ENCODE measurements at places on chromosomes 3 and 15.

DNA sequence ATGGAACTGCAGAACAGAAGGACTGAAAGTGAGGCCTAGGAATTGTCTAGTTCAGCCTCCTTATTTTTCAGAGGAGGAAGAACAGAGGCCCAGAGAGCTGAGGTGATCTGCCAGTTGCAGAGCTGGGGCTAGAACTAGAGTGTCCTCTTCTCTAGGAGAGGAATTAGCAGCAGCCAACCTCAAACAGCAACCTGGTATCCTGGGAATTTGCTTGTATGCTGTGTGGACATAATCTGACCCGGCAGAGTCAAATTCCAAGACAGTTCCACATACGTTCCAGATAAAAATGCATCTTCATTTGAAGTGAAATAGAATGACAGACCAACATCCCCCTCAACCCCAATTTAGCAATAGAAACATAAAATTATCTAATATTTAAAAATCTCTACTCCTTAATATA, 13.5 kb upstream of the TSC22D2 start:
- DNase-seq = no peak

GRCh38 chr15:83306561-83306960, 22.1 kb upstream of the BNC1 start:
- DNase-seq = no peak

- DNase-seq = no peak
Measured at GRCh38 chr3:32278714-32279113, 40.2 kb downstream of the CMTM8 start.

DNA sequence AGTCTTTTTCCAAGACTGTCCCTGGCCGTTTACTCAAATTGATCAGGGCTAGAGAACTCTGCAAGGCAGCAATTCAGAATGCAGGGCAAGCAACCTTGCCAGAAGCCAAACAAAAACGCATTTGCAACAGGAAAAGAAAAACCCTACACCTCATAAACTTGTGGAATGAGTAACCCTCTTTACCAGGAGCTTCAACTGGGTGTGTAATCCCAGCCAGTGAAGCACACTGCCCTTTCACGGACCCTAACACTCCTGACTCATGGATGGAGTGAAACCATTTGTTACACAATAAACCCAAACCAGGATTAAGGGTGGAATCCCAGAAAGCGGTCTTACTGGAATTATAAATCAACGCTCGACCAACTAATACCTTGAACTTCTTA, 14.8 kb upstream of the LDHAL6B start:
- DNase-seq = no peak

DNA sequence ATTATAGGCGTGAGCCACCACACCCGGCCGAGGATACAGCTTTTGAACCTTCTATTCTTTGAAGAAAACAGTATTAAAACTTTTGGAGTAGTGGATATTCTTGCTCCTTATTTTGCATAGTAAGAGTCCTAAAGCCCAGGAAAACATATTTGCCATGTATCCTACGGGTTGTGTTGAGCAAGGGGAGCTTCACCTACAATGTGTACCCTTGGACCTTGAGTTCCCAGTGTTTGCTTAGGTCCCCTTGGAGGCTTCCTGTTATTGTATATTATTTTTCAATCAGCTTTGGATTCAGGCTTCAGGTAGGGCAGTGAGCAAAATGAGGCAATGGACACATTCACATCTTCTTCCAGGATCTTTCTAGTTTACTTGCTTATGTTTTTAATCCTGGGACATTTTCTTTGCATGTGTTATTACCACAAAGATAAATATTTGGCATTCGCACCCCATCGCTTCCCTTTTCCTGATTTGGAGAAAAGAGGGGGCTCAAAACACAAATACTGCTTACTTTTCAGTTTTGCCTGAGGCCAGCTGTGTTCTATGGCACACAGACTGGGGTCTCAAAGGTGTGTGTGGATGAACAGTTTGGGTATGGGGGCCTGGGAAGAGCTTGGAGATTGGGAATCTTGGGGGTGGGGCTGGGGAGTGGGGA, 88.7 kb downstream of the FNDC3B start:
- DNase-seq = no peak

DNA sequence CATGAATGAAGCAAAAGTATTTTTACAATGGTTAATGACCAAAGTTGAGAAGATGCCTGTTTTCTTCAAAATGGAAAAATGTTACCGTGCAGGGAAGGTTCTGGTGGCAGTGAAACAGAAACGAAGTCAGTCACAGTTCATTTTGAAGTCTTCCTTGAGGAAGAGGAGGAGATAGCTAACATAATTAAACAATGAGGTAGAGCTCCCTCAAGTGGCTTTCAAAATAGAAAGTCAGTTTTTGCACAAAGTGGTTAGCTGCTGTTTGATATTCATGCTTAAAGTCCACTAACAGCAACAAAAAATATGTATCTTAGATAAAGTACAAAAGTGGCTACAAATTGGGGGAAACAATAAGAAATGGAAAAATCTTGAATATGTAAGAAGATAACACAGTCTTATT, 87.3 kb downstream of the TFG start:
- no peak for DNase-seq

GRCh38 chr3:119402791-119403190, 60.6 kb downstream of the TMEM39A start:
- DNase-seq = no peak

- no peak for DNase-seq
Measured at GRCh38 chr3:125207949-125208568, 4.5 kb downstream of the SLC12A8 start.

DNA sequence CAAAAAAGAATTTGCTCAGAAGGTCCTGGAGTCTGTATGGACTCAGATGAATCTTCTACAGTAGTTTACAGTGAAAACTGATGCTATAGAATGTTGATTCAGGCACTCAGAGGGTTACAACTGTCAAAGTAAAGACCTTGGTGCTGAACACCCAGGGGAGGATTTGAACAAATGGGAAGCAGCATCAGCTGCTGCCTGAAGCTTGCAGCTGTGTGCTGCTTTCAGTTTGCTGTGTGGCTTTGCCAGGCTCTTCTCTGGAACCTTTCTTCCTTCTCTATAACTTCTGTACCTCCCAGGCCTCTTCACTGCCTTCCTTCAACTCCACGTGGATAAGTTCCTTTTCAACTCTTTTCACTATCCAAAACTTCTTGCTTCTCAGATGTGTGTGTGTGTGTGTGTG, 214.2 kb downstream of the GRM7 start:
- DNase-seq = no peak

GRCh38 chr3:132290833-132291232, 26.4 kb upstream of the ACP3 start:
- DNase-seq = no peak

GRCh38 chr3:66817951-66818557, 180.1 kb upstream of the KBTBD8 start:
- no peak for DNase-seq

DNA sequence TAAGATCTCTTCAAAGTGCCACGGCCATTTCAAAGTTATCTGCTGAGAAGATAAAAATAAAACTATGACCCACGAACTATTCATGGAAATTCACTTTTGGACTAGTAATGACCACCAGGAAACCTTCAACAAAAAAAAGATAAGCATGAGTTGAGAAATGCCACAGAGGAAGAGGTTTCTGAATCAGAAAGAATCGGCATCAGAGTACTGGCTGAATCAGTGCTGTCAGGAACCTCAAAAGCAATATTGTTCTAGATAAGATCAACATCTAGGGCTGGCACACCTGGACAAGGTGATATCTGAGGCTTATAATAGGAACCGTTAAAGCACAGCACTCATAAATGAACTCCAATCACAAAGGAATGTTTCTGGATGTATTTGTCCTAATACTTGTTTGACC, 72.7 kb downstream of the PEAK1 start:
- no peak for DNase-seq

GRCh38 chr3:99878005-99878404, 60.3 kb downstream of the CMSS1 start:
- DNase-seq = no peak

GRCh38 chr3:128554100-128554464, 61.1 kb upstream of the GATA2 start:
- DNase-seq = no peak

DNA sequence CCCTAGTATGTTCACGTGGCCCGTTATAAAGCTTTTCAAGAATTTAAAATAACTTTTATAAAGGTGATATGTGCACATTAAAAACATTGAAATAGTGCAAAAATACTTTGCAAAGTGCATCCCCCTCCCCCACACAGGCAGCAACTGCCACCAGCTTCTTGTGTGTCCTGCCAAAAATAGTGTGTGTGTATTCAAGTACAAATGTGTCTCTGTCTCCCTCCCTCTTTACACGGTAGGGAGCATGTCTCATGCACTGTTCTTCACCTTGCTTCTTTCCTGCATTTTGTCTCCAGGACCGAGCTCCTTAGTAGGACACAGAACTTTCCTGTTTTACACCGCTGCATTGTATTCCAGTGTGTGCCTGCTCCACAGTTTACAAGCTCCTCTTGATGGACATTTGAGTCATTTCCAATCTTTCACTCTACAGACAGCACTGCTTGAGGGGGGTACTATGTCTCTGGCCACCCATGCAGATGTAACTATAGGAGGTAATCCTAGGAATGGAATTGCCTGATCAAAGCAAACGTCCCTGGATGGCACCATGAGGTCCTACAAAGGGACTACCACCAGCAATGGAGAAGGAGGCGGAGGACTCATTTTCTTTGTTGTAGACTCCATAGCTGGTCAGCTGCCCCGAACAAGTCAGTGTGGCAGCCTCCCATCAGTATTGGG, 52.4 kb downstream of the SLC6A6 start:
- no peak for DNase-seq

GRCh38 chr15:65392368-65392767, 14.6 kb upstream of the IGDCC3 start:
- no peak for DNase-seq

DNA sequence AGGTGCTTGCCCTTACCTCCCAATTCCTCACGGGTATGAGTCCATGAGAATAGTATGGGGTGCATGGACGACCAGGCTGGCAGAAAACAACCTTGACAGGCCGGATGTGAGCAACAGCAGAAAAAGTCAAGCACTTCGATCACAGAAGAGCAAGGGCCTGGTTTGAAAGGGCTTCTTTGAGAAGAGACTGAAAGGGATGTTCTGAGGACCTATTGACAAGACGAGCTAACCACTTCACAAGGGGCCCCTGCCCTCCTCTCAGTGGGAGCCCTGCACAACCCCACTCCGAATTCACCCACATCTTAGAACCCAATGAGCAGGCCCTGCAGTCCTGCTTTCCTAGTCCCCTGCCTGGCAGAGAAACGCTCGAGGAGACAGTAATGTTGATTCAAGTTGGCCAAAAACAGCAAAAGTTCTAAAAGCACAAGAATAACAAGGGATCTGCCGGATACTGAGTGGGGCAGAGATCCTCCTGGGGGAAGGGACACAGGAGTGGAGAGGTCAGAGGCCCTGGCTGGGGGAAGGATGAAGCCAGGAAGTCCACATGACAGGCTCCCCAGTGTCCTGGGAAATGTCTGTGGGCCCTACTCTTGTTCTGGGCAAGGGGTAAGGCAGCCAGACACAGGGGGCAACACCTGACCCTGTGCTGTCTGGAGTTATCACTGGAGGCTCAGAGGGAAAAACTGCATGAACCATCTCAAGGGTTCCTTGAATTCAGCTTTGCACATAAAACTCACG, 14.8 kb upstream of the CX3CR1 start:
- no peak for DNase-seq

GRCh38 chr3:17670749-17671148, 71.7 kb downstream of the TBC1D5 start:
- no peak for DNase-seq

- DNase-seq = no peak
Measured at GRCh38 chr3:105997800-105998526, 129.2 kb upstream of the CBLB start.

DNA sequence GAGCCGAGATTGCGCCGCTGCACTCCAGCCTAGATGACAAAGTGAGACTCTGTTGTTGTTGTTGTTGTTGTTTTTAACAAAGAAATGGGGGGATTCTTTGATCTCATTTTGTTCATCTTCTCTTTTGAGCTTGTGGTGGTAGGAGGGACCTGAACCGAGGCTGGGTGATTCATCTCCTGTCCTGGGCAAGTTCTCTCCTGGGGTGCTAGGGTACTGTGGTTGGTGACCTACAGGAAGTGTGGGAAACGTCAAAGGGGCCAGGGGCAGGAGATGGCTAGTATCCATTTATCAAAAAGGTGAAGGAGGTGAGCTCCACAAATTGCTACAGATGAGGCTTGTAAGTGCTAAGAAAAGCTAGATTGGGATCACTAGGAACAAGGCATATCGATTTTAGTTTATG, 14.3 kb downstream of the PPCDC start:
- no peak for DNase-seq

GRCh38 chr3:21673393-21673792, 77.6 kb downstream of the ZNF385D start:
- no peak for DNase-seq

- no peak for DNase-seq
Measured at GRCh38 chr15:60508442-60508841, 29.5 kb upstream of the ICE2 start.

DNA sequence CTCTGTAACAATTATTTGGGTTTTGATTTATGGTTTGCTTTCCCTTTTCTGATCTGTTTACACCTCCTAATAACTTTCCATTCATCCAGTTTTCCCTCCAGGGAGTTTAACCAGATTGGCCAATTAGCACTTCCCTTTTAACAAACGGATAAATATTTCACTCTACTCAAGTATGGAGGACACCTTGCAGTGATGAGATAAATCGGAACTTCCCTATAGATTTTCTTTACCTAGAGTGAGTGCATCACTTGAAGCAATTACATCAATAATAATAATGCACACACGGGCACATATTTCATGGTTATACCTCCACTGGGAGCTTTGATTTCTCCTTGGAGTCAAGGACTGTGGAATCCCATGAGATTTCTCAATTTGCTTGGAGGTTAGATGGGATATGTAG, 239.1 kb upstream of the CFAP20DC start:
- DNase-seq = no peak

DNA sequence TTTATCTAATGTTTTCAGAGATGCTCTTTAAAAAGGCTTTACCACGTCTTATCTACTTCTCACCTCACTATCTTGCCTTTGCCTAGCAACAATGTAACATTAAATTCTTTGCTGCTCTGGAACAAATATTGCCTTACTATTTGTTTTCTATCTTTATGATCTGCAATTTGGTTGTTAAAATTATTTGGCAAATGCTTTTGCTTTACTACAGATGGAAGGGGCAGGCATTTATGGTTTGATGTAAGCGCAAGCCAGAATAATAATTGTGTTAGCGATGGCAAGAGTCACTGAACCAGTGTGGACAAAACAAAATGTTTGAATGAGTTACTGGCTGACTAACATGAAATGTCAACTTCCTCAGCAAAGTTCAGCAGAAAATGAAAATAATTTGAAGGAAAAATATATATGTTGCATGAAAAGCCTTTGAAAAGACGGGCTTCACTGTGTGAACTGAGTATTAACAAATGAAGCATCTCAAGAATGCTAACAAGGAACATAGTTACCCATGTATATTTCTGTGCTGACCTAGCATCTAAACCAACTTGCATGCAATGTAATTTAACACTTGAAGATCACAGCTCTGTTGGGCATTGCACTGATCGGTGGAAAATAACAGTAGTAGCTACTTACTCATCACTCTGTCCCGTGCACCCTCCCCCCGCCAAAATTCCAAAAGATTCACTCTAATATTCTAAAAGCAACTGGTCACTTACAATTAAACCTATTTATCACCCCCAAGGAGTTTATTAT, 454.0 kb upstream of the ARHGEF26 start:
- DNase-seq = no peak

All from occipital lobe (tissue), 3 donors.